ENCODE measurements at places on chromosomes 12 and 14.
A peak's percentile ranks its signal among the peaks of the same experiment; 100 is the strongest.

DNA sequence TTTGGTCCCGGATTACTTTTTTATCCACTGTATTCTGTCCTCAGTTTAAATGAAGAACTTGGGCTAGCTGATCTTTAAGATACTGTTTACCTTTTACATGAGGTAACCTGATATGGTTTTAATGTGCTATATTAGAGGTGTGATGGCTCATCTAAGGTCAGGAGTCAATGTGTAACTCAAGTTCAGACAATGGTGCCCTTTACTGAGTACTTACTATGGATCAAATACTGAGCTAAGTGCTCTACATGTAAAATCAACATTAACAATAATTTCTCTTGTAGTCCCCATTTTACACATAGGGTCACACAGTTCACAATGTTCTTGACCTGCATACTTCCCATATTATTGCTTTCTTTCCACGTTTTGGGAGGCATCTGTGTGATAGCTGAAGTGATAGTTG is 79.2 kb downstream of the CEP83 start:
- DNase-seq, result no peak

GRCh38 chr12:23947395-23947794 is 2.1 kb downstream of the SOX5 start:
- DNase-seq, result no peak

GRCh38 chr12:125217308-125217707 is 152.1 kb downstream of the AACS start:
- DNase-seq, result no peak

GRCh38 chr12:111024205-111024801 is 103.9 kb upstream of the MYL2 start:
- peak; percentile 18 for DNase-seq

- peak; percentile 33 for DNase-seq
These were observed 145.4 kb upstream of the ABCD2 start for GRCh38 chr12:39764944-39765560.

DNA sequence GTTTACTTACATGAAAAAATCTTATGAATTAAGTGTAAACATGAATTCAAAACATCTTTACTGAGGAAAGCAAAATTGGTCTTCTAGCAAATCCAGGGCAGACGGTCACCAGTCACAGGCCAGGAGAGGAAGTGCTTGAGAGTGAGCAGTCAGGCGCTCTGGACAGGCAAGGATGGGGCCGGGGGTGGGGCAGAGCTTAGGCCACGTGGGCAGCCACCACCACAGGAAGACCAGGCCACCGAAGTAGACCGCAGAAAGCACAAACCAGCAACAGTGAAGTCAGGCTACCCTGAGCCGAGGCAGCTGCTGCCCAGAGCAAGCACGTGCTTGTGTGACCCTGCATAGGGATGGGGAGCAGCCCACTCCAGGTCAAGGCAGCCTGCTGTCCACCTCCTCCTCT is 33.5 kb downstream of the SLC6A12 start:
- peak; percentile 10 for DNase-seq

GRCh38 chr12:32365473-32366064 is 33.8 kb upstream of the FGD4 start:
- peak; percentile 79 for DNase-seq

GRCh38 chr12:122840580-122841513 is 5.6 kb downstream of the HIP1R start:
- no peak for DNase-seq

DNA sequence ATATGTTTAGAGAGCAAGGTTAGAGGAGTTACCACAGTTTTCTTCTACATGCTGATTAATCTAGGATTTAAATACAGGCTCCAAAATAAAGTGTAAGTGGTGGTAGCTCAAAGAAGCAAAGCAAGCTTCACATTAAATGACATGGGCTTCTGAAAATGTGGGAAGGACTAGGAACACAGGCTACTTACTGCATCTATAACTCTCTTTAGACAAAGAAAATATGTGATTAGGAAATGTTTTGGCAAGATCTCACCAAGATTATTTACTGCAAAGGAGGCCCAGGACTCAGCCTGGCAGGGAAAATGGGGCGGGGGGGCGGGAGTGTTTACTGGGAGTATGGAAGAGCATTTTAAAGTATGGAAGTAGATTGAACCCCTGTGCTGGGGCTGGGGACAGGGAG is 39.4 kb downstream of the ETV6 start:
- DNase-seq, result peak; percentile 31

- DNase-seq, result peak; percentile 24
These were observed 757 bp downstream of the SLC25A3 start for GRCh38 chr12:98594050-98594835.

DNA sequence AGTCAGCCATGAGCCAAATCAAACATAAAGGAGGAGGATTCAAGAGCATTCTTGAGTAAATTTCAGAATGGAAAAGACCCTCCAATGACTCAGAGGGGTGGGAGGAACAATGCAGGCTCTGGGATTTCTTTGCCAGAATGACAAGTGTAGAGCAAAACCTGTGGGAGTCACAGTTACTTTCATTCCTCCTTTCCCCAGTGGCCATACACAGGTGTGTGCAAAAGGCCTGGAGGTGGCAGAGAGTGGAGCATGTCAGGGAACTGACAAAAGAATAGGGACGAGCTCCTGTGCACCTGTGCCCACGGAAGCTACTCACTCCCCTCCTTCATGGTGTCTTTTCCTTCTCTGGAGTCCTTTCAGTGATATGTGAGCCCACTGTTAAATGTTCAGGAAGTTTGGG is 9.4 kb upstream of the CIPC start:
- DNase-seq, result no peak

- no peak for DNase-seq
These were observed 440.4 kb downstream of the ADAMTS20 start for GRCh38 chr12:43111608-43112007.

DNA sequence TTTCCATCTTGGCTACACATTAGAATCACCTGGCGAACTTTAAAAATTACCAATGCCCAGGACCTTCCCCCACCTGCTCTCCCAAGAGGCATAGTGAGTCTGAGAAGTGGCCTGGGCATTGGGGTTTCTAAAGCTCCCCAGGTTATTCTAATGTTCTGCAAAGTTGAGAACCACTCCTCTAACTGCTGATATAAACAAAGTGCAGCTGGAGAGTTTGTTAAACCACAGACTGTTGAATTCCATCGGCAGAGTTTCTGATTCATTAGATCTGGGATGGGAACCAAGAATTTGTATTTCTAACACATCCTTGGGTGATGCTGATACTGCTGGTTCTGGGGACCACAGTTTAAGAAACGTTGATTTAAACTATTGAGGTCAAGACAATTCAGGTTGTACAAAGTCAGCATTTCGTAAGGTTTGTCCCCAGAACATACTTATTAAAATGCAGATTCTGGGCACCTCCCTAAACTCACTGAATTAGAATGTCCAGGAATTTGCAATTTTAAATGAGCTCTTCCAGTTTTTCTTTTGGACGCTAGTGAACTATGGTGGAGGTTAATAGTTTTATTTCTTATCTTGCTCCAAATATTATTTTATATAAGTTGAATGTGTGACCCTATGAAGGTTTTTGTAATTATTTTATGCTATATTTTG is 309.1 kb downstream of the NRXN3 start:
- no peak for DNase-seq

DNA sequence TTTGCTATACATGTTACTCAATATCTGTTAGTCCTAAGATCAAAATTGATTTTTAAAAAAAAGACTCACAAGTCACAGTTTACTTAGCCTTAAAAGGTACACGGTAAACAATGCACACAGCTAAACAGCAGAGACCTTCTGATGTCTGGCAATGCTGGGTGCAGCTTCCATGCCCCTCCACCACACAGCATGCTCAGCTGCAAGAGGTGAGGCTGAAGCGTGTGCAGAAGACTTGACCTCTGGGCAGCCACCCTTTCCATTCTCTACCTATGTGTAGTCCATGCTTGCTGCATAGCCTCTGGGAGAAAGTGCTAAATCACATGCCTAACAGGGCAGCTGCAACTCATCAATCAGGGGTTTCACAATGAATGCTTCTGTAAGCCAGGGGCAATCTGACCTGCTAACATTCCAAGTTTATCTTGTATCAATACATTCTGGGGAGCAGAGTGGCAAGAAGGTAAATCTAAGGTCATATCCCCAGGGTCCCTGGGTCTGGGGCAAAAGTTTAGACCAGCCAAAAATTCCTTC is 44.5 kb upstream of the AMN1 start:
- DNase-seq, result no peak

DNA sequence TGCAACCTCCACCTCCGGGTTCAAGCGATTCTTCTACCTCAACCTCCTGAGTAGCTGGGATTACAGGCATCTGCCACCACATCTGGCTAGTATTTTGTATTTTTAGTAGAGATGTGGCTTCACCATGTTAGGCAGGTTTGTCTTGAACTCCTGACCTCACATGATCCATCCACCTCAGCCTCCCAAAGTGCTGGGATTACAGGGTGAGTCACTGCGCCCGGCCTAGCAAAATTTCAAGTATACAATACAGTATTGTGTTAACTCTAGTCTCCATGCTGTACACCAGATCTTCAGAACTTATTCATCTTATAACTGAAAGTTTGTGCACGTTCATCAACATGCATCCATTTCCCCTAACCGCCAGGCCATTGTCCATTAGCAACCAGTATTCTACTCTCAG is 115.1 kb upstream of the MDGA2 start:
- no peak for DNase-seq

DNA sequence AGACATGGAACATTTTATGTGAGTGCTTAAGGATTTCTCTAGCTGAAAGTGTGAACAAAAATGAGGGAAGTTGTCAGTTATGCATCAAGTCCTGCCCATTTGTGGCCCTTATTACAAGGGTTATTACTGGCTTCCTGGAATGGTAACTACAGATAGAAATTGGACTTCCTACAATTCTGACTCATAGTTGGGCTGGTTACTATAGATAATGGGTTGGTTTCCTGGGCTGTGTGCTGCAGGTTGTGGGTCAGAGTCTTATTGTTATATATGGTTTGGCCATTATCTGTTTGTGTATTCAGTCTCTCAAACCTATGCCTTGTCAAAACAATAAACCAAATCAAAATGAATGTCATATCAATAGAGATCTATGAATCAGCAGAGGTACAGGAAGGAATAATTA is 313.7 kb downstream of the ADAMTS20 start:
- DNase-seq, result no peak

DNA sequence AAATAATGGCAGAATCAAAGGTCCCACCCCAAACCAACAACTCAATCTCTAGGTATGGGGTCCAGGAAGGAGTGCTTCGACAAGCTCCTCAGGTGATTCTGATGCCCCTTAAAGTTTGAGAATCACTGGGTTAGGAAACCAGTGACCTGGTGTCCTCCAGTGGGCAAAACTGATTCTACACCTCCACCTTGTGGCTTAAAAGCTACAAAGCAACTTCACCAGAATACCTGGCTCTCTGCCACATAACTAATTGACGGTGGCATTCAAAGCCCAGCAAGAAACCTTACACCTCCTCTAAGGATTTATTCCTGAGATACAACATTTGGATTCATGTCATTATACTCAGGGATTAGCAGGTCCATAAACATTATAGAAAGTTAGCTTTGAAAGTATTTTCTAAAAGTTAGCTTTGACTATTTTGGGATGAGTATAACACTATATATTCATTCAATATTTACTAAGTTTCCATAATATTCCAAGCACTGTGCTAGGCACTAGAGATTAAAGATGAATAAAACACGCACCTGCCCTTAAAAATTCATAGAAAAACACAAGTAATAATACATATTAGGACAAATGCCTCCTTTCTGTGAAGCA is 45.4 kb downstream of the DCAF5 start:
- DNase-seq, result peak; percentile 69

DNA sequence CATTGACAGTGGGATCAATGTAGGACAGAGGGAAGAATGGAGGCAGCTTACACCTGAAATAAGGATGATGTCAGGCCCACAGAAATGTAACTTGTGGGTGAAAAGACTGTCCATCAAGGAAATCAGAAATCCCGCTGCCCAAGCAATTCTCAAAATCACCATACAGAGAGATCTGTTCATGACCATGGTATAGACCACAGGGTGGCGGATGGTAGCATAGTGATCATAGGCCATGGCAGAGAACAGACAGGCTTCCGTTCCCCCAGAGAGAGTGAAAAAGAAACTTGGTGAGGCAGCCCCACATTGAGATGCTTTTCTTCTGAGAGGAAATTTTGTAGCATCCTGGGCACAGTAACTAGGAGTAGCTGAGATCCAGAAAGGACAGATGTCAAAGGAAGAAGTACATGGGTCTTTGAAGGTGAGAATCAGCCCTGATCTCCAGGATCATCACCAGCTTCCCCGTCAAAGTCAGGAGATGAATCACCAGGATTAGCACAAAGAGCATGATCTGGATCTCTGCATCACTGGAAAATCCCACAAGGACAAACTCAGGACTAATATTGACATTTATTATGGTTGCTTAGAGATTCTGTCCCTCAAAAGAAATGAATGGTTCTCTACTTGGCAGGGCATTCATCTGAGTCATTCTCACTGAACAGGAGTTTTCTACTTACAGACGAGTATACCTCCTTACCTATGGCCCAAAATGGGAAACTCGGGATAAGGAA is 5.5 kb upstream of the ZNF641 start:
- no peak for DNase-seq

DNA sequence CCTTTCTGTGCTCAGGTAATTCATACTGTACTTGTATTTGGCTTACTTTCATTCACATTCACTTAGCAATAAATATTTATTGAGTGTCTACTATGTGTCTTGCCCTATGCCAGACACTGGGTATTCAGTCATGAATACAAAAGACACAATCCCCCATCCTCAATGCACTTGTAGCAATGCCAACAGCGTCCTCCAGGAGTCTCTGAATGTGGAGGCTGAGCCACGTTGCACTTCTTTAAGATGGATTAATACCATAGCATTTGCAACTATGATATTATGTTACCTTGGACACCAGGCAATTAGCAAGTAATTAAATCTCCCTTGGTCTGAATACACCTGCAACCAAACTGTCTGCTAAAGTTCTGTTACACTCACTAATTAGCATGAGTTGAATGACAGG is 58.8 kb downstream of the OTX2 start:
- DNase-seq, result no peak

DNA sequence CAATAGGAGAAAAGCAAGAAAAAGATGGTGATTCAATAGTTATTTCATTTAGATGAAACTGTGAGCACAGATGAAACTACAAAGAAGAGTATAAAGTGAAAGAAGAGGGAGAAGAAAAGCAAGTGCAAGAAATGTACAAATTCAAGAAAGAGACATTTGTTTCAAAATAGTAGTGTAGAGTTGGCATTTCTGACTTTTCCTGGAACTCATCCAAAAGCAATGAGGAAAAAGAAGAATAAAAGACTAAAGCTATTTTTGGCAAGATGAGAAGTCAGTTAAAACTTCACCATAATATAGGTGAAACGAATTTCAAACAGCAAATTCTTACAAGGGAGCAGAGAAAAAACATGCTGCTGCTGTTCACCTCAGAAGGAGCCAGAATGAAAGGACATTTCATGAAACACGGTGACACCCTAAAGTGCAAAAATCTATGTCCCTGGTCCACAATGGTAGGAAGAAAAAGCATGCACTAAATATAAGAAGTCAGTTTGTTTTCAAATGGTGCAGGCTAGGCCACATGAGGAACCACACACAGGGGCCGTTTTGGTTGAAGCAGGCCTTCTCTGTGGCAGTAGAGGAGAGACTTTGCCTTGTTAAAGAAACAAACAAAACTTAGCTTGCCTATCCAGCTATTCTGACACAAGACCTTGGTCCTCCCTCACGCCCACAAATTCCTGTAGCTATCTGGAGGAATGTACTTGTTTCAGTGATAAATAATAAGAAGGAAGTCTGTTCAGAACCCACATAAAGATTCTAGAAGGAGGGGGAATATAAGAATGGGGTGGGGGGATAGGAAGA is 11.1 kb upstream of the CMAS start:
- DNase-seq, result no peak

GRCh38 chr12:12803186-12803585 is 10.0 kb upstream of the DDX47 start:
- DNase-seq, result peak; percentile 78

- DNase-seq, result no peak
These were observed 211.5 kb downstream of the CHST11 start for GRCh38 chr12:104668274-104668718.
